ENCODE measurements at places on chromosomes 3 and 15. TPM values are rescaled to one million over a fixed set of nuclear protein-coding genes. Genes with fewer than 3 reads are reported as not detected.

GRCh38 chr3:87126321-87126720 is 100.8 kb upstream of the CHMP2B start:
- no peak for DNase-seq

DNA sequence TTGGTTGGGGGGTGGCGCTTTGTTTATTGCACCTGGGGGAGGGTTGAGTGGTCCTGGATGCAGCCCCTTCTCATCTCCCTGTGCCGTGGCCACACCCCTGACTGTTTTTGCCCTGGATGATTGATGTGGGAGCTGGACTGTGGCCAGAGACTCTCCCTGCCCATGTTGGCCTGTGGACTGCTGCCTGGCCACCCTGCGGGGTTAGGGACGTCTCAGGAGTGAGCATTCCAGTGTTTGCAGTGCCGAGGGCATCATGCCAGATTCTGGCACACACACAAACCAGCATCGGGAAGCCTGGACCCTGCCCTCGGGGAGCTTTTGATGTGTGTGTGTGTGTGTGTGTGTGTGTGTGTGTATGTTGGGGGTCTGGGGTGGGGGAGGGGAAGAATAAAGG is 15.8 kb downstream of the APBA2 start:
- no peak for DNase-seq

- no peak for DNase-seq
Observed at GRCh38 chr3:197417441-197417840, 119.0 kb upstream of the DLG1 start.

MESP2 gene
- total RNA-seq: not detected

Measured in activated CD4-positive, alpha-beta memory T cell treated with anti-CD3 and anti-CD28 coated beads, Interleukin-2, amount 10 ng/mL, durations not matched to agents 7 days and 5 days (primary cell).